Hematopoietic multipotent progenitor cell treated with erythropoietin and hydrocortisone succinate and interleukin-3 and kit ligand, for 15 days (in vitro differentiated cells): ENCODE measurements at places on chromosomes 12 and 14.

DNA sequence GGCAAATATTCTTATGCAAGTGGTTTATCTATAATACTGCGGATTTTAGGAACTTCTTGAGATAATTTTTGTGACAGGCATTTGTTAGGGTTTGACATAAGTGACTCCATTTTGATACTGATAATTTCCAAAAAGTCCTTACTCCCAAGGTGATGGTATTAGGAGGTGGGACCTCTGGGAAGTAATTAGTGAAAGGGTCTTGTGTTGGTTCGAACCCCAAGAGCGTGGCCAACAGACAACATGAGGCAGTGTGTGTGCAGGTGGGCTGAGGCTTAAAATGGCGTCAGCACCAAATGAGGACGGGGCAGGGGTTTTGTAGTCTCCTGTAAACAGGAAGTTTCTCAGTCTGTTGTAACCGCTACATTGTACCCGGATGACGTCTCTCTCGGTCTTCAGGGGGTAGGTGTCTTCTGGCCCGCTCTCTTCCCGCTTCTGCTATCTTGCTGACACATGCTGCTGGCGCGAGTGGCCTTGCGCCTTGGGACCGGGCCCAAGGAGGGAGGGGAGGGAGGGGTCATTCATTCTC lies 1.7 kb upstream of the C12orf43 start:
- DNase-seq: no peak

DNA sequence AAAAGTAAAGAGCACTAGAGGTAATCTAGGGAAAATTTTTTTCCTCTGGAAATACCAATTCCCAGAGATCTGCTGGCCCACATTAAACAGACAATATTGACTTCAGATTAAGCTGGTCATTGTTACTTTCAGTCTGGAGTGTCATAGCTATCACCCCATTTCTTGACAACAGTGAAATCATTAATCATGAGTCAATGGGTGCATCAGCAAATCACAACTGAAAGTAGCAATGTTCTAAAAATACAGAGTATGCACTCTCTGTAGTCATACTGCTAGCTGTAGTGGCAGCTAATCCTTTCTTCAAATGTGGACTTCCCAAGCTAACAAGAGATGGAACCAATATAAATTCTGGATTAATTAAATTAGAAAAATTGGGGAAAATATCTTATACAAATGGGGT lies 129.9 kb downstream of the CPNE8 start:
- DNase-seq: no peak

DNA sequence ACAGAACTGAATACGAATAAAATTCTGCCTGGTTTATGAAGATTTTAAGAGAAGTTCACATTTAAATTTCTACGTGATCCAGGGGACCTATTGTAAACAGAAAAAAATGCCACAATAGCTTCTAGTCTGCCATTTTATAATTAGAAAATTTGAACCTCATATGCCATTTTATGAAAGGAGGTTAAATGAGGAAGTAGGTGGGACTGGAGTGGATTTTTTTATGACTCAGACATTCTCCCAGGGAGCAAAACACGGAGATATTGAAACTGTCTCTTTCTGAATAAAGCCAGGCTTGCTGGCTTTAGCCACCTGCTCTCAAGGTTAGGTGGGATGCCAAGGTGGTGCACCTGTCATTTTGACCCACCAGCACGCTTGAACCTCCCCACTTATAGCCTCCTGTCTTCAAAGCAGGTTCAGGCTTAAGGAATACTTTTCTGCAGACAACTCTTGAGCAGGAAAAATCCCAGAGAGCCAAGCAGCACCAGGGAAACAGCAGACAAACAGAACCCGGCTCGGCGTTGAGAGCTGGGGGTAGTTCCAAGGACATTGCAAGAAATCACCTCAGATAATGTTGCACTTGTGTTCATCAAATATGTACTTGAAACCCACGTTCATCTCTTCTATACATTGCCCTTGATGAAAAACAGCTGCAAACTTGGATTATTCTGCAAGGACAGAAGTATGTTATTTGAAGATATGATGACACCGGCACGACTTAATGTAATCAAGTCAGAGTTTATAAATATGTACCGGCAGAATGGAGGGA lies 203.7 kb downstream of the PPM1H start:
- DNase-seq: no peak

DNA sequence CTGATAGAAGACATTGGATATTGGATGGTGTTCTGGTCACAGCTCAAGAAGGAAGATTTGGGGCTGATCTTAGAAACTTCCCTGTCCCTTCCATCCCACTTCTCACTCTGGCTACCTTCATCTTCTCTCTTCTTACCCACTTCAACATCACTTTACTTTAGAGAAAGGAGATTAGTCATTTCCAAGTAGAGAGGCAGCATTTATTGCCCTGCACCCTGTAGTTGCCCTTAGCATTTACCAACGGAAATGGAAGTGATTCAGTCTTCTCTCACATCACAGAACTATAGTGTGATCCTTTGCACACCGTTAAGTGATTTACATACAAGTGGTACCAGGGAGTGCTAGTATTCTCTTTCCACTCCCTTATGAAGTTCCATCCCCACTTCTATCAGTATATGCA lies 52.4 kb downstream of the PHLDA1 start:
- DNase-seq: no peak

- no peak for DNase-seq
Observed at GRCh38 chr14:39576736-39577135, 144.5 kb upstream of the FBXO33 start.

GRCh38 chr14:84129941-84130340 lies 1400.0 kb upstream of the FLRT2 start:
- DNase-seq: no peak

GRCh38 chr12:80442426-80443222 lies 1.4 kb upstream of the PTPRQ start:
- no peak for DNase-seq

- DNase-seq: no peak
Observed at GRCh38 chr14:99581374-99581773, 22.6 kb downstream of the CCDC85C start.

DNA sequence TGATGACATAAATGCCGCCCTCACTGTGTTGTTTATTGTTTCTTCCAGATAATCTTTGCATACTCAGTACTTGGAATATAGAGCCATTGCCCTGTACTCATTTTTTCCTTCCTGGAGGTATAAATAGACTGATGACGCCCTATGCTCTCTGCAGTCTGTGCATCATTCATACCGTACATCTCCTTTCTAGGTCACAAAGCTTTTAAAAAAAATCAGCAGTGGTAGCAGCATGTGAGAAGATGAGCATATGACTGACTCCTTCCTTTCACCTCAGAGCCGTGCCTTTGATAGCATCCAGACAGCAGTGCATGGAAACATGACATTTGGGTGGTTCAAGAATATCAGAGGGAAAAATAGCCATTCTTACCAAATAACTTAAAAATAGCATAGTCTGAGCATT lies 77.3 kb downstream of the PDE3A start:
- no peak for DNase-seq

- DNase-seq: no peak
Observed at GRCh38 chr14:103735815-103736545, 20.4 kb downstream of the ZFYVE21 start.

DNA sequence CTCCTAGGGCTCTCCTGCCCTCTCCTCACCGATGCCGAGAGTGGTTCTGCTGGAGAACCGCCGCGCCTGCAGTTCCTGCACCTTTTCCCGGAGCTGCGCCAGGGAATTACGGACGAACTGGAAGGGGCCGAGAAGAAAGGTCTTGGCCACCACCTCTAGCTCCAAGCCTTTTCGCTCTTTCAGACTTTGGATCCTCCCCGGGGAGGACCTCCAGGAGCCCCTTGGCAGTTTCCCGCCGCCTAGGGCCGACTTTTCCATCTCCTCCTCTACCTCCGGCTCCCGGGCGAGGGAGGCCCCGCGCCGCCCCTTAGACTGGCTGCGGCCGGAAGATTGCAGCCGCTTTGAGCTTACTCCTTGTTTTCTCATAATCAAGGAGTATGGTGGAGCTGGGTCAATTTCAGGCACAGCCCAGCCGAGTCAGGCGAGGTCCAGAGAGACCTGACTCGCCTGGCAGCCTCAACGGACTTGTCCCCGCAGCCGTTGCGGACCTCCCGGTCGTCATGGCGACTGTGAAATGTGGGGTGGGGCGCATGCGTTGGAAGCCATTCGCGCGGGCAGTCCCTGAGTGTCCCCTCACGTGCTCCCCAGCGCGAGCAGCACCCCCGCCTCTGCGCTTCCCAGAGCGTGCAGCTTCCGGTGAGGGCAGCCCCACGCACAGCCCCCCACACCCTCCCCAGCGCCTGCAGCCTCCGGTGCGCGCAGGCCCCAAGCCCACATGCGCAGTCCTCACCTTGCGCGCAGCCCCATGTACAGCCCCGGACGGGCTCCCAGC lies at the start of gene DPY19L2:
TSS of gene DPY19L2 (minus strand) at position 466 of the 772 bp plus-strand sequence. CDS start at position 366, 100 bp downstream.
- DNase-seq: peak; percentile 17

GRCh38 chr12:81944886-81945285 lies 185.7 kb upstream of the PPFIA2 start:
- DNase-seq: no peak

- no peak for DNase-seq
Observed at GRCh38 chr14:84477996-84478395, 1051.9 kb upstream of the FLRT2 start.

DNA sequence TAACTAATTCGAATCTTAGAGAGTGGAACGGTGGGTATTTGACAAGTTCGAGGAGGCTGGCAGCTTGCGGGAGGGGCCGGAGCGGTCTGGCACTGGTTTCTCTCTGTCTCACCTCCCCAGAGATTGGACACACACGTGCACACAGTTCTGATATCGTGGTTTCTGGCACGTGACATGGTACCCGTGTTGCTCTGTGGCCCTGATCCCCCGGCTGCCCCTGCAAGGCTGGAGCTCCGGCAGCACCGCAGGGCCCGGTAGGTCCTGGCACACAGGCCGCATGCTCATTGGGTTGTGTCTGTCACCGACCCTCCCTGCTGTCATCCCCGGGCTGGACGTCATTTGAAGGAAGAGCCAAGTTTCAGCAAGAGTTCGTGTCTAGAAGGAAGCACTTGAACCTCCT lies 82.7 kb downstream of the PPP2R5C start:
- no peak for DNase-seq

DNA sequence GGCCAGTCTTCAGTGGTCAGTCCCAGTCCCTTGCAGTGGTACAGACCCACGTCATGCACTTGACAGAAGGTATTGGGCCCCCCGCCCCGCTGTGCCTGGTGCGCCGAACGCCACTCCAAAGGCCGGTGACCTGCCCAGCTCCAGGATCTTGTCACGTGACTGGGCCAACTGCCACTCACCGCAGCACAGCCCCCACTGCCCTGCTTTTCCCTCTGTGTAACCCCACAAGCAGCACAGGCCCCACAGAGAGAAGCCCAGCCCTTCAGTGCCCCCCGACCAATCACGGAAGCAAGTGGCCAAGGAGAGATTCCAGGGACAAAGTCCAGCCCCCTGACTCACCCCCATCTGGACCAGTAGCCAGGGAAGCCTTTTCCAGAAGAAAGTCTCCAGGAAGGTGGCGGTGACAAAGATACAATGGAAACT lies 498 bp downstream of the GPR132 start:
- no peak for DNase-seq

GRCh38 chr12:64006211-64006825 lies 161.8 kb downstream of the SRGAP1 start:
- DNase-seq: no peak

DNA sequence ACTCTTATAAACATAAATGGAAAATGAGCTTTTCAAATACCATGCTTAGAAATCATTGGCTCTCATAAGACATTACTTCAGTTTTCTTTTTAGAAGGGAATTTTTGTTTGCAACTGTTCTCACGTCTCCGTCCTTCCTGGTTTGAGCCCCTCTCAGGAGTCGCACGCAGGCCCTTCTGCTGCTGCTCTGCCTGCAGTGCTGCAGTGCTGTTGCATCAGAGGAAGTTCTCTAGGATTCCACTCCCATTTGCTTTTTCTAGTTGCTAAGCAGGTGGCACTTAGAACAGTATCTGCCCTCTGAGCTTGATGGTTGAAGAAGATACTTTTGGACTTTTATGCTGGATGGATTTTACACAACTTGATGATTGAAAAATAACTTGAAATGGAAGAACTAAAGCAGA lies 70.8 kb downstream of the SCN8A start:
- DNase-seq: no peak

- no peak for DNase-seq
Observed at GRCh38 chr14:93686268-93686667, 102.0 kb downstream of the PRIMA1 start.

- DNase-seq: no peak
Observed at GRCh38 chr12:104457746-104458693, 1.3 kb downstream of the CHST11 start.

- no peak for DNase-seq
Observed at GRCh38 chr14:88437658-88438057, 52.2 kb downstream of the SPATA7 start.

GRCh38 chr14:46581036-46581671 lies 70.4 kb downstream of the RPL10L start:
- peak; percentile 2 for DNase-seq

GRCh38 chr12:96044017-96044942 lies 8.9 kb upstream of the LTA4H start:
- no peak for DNase-seq

DNA sequence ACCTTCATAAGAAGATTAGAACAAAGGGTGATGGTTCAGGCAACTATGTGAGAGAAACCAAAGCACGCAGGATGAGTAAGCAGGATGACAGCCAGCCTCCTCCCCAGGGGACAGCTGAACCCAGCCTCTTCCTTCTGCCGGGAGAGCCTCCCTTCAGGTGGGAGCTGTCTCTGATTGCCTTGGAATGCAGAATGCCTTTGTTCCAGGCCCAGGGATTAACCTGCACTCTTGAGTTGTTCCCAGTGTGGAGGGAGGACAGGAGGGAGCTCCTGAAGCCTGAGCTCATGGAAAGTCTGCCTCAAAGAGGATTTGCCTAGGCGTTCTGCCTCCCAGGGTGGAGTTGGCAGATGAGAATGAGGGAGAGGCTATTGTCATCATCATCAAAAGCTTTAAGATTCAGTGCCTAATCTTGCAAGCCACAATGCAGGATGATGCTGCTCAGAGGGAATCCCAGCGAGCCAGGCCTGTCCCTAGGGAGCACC lies 3.6 kb upstream of the KRT6A start:
- DNase-seq: no peak

- no peak for DNase-seq
Observed at GRCh38 chr12:87280893-87281292, 748.3 kb downstream of the C12orf50 start.

GRCh38 chr12:77788231-77789168 lies 42.2 kb upstream of the NAV3 start:
- DNase-seq: no peak

- DNase-seq: peak; percentile 24
Observed at GRCh38 chr12:6494258-6494743, 399 bp downstream of the NCAPD2 start.

DNA sequence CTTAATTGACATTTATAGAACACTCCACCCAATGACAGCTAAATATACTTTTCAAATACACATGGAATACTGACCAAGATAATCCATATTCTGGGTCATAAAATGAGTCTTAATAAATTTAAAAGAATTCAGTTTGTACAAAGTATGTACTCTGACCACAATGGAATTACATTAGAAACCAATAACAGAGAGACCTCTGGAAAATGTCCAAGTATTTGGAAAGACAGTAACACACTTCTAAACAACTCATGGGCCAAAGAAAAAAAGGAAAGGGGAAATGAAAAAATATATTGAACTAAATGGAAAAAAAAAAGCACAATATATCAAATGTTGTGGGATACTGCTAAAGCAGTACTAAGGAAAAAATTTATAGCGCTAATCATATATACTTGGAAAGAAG lies 52.0 kb downstream of the CRACR2A start:
- no peak for DNase-seq

GRCh38 chr12:107091989-107092641 lies 1.2 kb downstream of the CRY1 start:
- DNase-seq: peak; percentile 61

- no peak for DNase-seq
Observed at GRCh38 chr12:124586756-124587155, 19.3 kb upstream of the NCOR2 start.
